ENCODE measurements at places on chromosomes 2 and 18. TPM values are rescaled to one million over a fixed set of nuclear protein-coding genes. Genes with fewer than 3 reads are reported as not detected.

- H3K4me1 ChIP-seq, result no peaks in the 10 kb centered on the region
- no peaks in the 10 kb centered on the region for H3K36me3 ChIP-seq
- no peak overlapping the region for H3K27ac ChIP-seq
- no peak for DNase-seq
- no peaks in the 10 kb centered on the region for H3K27me3 ChIP-seq
Observed at GRCh38 chr2:215749092-215749957, 264.0 kb downstream of the MREG start.

GRCh38 chr2:122077771-122078170 is 322.3 kb downstream of the TSN start:
- no peak for DNase-seq
- no peaks in the 10 kb centered on the region for H3K4me1 ChIP-seq
- H3K4me3 ChIP-seq, result no peak overlapping the region
- H3K27me3 ChIP-seq, result no peaks in the 10 kb centered on the region

The CIAO1 gene
- total RNA-seq, result 57.5 TPM

The UPP2 gene
- total RNA-seq, result not detected

The MRO gene
- total RNA-seq, result not detected

The SOX11 gene
- 0.03 TPM for total RNA-seq

DNA sequence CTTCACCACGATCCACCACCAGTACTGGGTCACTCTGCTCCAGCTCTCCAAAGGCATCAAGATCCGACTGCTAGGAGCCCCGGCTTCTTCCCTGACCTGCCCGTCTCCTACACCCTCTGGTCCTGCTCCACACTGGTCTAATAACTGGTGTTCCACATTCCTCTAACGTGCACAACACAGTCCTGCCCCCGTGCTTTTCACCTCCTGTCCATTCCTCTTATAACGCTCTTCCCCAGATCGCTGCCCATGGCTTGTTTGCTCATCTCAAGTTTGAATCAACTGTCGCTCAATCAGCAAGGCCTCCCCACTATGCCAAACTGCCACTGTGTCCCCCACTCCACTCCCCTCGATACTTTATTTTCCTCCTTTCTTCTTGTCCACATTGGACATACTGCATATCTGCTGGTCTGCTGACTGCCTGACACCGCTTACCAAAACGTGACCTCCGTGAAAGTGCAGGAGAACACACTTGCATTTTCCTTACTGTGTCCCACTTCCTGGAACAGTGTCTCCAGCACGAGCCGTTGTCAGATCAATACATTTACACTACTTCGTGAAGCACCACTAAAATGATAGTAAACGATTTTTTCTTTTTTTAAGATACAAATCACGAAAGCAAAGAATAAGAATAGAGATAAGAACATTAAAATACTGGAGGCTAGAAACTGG is 6.5 kb downstream of the HDLBP start:
- no peaks in the 10 kb centered on the region for H3K27me3 ChIP-seq
- H3K36me3 ChIP-seq, result no peaks in the 10 kb centered on the region
- H3K4me1 ChIP-seq, result peaks cover 40% of the 10 kb centered on the region
- no peak for DNase-seq

GRCh38 chr2:621303-622099 is 55.7 kb downstream of the TMEM18 start:
- H3K36me3 ChIP-seq, result no peaks in the 10 kb centered on the region
- no peaks in the 10 kb centered on the region for H3K4me1 ChIP-seq
- no peak for DNase-seq

The HOXD4 gene
- not detected for total RNA-seq

GRCh38 chr2:25201794-25202193 is 33.4 kb upstream of the POMC start:
- H3K4me3 ChIP-seq, result no peak overlapping the region
- peaks cover 10% of the 10 kb centered on the region for H3K4me1 ChIP-seq
- no peak for DNase-seq
- no peaks in the 10 kb centered on the region for H3K36me3 ChIP-seq

The FOXD4L1 gene
- total RNA-seq, result 0.16 TPM

DNA sequence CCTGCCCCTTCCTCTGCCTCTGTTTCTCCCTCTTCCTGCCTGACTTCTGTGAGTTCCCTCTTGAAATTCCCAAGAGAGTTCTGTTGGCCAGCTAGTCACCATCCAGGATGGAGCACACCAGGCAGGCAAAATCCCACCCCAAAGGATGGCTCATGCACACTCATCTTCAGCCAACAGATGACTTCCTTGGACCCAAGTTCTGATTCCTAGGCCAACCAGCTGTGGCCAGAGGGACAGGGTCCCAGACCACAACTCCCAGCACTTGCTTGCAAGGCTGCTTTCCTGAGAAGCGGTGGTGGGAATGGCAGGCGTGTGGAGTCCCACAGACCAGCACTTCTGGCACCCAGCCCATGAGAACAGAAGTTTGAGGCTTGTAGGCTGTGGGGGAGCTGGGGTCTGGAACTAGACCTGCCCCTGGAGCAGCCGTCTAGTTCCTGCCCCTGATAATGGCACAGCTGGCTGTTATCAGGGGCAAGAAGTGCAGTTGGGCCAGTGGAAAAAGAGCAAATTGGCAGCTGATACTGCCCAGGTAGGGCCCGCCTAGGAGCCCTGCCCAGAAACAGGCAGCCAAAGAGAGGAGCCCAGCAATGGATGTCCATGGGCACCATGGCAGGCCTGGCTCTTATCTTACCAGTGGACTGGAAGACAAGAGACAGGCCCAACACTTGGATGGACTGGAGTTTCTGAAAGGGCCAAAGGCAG is 56.7 kb downstream of the CYP26B1 start:
- H3K4me1 ChIP-seq, result no peaks in the 10 kb centered on the region
- no peak for DNase-seq
- H3K27me3 ChIP-seq, result no peaks in the 10 kb centered on the region
- no peak overlapping the region for H3K27ac ChIP-seq

DNA sequence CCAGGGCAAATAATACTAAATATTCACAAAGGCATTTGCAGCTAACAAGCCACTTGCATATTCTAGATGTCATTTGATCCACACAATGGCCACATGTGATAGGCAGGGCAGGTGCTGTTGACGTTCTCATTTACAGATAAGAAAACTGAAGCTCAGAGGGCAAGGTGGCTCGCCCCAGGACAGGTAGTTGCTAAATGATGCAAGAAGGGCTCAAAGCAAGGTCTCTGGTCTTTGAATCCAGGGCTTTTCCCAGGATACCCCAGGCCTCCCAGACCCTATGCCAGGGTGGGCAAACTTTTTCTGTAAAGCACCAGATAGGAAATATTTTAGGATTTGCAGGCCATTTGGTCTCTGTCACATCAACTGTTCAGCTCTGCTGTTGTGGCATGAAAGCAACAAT is 35.1 kb downstream of the LOXHD1 start:
- no peak for DNase-seq
- no peak overlapping the region for H3K27ac ChIP-seq
- no peak overlapping the region for H3K4me3 ChIP-seq

GRCh38 chr2:143125717-143126116 is 3.5 kb upstream of the ARHGAP15 start:
- no peaks in the 10 kb centered on the region for H3K27me3 ChIP-seq
- no peak overlapping the region for H3K4me3 ChIP-seq
- H3K27ac ChIP-seq, result no peak overlapping the region

The GALNT14 gene
- total RNA-seq, result 5.6 TPM

- DNase-seq, result no peak
- H3K27me3 ChIP-seq, result no peaks in the 10 kb centered on the region
- no peaks in the 10 kb centered on the region for H3K4me1 ChIP-seq
Observed at GRCh38 chr18:3623769-3624545, 174.0 kb downstream of the TGIF1 start.

The SLC19A3 gene
- total RNA-seq, result not detected

DNA sequence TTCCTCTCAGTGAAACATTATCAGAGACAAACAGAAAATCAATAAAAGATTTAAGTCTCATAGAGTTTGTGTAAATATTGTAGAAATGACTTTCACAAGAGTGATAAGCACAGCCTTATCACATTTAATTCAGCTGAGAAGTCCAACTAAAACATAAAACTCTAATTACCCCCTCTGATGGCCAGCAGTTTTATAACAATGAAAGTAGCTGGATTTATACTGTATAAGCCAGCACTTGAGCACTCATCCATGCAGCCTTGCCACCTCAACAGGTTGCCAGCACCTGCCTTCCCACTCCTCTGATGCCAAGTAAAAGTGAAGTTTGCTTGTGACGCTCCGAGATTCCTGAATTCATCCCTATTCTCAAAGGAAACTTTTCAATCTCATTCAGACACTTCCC is 103.0 kb upstream of the STK39 start:
- H3K36me3 ChIP-seq, result no peaks in the 10 kb centered on the region
- H3K27me3 ChIP-seq, result no peaks in the 10 kb centered on the region
- DNase-seq, result no peak
- H3K4me3 ChIP-seq, result no peak overlapping the region
- H3K27ac ChIP-seq, result no peak overlapping the region
- peaks cover 8% of the 10 kb centered on the region for H3K4me1 ChIP-seq

The LIMS4 gene
- total RNA-seq, result 0.49 TPM

Data from GM12878 (cell line).